Fibroblast of the aortic adventitia (primary cell): ENCODE measurements at places on chromosomes 7 and 10. TPM values are rescaled to one million over a fixed set of nuclear protein-coding genes. Genes with fewer than 3 reads are reported as not detected.

The OR13A1 gene
- total RNA-seq = not detected in 2 replicates

GRCh38 chr7:27950123-27950522 lies 210.2 kb downstream of the TAX1BP1 start:
- DNase-seq = no peak

DNA sequence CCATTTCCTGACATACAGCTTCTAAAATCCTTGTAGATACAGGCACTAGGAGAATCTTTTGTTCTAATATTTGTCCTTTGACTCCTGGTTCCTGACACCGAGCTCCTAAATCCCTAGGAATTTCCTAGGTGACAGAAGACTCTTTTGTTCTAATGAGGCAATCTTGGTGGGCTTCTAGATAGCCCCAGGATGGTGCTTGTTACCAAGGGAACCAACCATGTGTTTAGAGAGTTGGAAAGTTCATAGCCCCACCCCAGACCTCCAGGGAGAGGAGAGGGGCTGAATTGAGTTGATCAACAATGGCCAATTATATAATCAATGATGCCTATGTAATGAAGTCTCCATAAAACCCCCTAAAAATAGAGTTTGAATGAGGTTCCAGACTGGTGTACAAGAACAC lies 145.1 kb downstream of the JMJD1C start:
- DNase-seq = no peak

The ADAM8 gene
- total RNA-seq = 0.36 TPM in 1 of 2 replicates, not detected in the other

GRCh38 chr7:119392-120163 lies 72.8 kb upstream of the FAM20C start:
- DNase-seq = no peak

DNA sequence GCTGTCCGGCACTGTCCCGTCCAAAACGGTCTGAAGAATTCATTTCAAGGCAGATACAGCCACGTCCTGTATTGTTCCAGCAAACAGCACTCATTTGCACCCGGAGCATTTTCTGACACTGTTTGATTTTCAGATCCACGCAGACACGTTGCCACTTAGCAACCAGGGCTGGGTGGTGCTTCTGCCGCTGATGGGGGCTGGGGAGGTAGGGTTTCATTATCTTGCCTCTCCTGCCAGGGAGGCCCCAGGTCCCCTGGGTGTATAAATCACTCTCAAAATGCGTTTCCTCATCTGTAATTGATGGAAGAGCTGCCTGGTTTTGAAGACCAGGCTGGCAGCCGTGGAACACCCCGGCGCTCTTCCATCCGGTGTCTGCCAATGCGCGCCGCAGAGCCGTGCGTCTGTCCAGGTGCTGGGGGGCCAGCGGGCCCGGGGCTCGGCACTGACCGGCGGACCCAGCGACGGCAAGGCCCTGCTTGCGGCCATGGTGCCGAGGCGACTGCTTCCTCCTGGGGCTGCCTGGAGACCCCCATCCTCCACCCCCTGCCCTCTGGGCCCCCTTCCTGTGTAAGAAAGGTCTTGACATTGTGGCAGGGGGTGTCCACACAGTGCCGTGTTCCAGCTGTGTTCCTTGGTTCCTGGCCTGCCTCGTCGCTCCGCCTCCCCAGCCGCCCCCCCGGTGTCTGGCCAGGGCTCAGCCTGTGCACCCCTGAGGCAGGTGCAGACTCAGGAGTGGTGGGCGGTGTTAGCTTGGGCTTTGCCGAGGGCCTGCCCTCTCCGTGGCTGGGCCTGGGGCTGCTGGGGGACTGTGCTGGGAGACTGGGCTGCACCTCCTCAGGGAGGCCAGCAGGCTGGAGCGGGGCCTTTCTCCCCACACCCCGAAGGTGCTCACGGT lies 16.6 kb downstream of the ADGRA1 start:
- no peak for DNase-seq

DNA sequence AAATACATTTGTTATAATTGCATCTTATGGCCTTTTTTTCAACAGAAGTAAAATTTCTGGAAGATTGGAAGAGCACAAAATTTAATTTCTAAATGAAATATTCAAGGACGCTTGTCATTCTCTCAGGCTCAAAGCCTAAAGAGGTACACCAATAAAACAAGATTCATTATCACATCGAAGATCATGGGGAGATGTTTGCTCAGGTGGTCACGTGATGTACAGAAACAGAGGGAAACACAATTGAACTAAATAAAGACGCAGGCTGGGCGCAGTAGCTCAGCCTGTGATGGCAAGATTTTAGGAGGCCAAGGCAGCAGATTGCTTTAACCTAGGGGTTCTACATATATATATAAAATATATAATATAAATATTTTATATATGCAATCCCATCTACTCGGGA lies 37.3 kb upstream of the TMEM254 start:
- no peak for DNase-seq

DNA sequence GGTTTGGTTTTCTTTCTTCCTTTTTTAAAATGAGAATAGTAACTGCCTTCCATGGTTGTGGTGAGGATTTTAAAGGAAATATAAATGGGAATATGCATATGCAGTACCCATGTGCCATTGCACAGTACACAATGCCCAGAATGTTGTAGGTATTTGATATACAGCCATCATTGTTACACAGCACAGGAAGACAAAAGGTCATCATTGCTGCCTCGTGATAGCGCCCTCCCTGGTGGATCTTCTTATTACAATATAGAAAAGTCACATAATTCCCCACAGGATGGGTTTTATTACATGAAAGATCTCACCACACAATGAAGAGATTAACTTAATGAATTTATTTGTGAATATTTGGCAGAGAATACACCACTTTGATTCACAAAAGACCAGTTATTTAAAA lies 76.5 kb downstream of the PPP1R17 start:
- no peak for DNase-seq

The PTPRE gene
- total RNA-seq = 0.09 and 0.98 TPM in 2 replicates

DNA sequence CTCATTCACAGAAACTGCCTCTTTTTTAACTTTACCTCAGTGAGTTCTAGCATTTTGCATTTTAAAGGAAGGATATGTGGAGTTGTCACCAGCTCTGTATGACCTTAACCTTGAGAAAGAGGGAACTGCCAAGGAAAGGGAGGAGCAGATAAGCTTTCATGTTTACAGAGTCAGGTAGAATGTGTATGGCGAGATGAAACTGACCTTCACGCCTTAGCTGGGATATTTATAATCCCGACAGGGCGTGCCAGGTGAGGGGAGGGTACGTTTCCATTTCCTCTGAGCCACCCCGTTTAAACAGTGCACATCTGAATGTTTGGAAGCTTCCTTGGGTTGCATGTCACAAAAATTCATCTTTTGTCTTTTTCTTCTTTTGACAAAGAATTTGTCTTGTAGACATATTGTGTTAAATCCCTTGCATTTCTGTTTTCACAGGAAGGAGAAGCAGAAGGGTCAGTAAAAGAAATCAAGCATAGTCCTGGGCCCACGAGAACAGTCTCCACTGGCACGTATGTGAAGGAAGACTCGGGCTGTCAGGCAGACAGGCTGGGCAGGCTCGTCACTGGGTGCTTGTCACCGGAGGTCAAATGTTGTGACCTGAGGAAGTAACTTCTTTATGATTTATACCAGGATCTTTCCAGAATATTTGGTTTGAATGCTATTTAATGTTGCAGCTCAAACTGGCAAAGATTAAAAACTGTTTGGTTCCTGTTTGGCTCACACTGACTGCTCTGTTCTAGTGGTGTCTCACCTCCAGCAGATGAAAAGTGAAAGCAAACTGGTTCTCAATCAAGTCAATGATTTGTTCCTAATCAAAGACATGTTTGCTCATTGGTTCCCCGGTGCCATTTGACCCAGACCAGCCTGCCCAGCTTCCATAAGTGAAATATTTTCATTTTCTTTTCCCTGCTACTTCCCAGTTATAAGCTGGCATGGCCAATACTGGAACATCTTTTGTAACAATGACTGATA lies 16.2 kb downstream of the OPTN start:
- no peak for DNase-seq
